Activated CD4-positive, alpha-beta T cell treated with anti-CD3 and anti-CD28 coated beads, Interleukin-2, Interleukin-4, amounts not matched to agents 100 ng/mL and 50 ng/mL, durations not matched to agents 16 hours and 8 hours (primary cell): ENCODE measurements at places on chromosomes 13 and 19.

- no peak for DNase-seq
These were observed 74.2 kb downstream of the SLC7A1 start for GRCh38 chr13:29521336-29521735.

GRCh38 chr19:54444737-54445136, 4.3 kb upstream of the LENG8 start:
- no peak for DNase-seq

DNA sequence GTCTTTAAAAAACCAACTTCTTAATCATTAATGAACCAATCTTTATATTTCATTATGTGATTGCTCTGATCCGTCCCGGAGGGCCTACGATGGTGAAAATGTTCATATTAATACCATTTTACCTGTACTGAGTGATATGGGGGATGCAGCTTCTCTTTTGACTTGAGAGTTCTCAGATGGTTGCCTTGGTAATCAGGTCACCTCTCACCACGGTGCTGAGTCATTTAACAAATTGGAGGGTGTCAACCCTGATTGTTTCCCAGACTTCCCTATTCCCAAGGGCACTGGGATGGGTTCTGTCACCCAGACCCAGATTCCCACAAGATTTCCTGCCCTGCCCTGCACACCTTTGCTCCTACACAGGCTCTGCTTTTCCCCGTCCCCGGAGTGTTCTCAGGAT, 128.5 kb upstream of the TMTC4 start:
- DNase-seq = no peak

- DNase-seq = no peak
These were observed 43.0 kb upstream of the UBL3 start for GRCh38 chr13:29893438-29893837.

- DNase-seq = no peak
These were observed 2020.6 kb upstream of the PCDH20 start for GRCh38 chr13:63436325-63436668.

GRCh38 chr13:36840718-36841250, 21.8 kb downstream of the RFXAP start:
- DNase-seq = no peak

GRCh38 chr13:113125506-113126264, 3.1 kb downstream of the F10 start:
- DNase-seq = no peak

- peak; percentile 62 for DNase-seq
These were observed 12.1 kb upstream of the PEX11G start for GRCh38 chr19:7500811-7501450.
